Gastroesophageal sphincter (tissue), 4 donors: ENCODE measurements at places on chromosomes 6 and 20.

DNA sequence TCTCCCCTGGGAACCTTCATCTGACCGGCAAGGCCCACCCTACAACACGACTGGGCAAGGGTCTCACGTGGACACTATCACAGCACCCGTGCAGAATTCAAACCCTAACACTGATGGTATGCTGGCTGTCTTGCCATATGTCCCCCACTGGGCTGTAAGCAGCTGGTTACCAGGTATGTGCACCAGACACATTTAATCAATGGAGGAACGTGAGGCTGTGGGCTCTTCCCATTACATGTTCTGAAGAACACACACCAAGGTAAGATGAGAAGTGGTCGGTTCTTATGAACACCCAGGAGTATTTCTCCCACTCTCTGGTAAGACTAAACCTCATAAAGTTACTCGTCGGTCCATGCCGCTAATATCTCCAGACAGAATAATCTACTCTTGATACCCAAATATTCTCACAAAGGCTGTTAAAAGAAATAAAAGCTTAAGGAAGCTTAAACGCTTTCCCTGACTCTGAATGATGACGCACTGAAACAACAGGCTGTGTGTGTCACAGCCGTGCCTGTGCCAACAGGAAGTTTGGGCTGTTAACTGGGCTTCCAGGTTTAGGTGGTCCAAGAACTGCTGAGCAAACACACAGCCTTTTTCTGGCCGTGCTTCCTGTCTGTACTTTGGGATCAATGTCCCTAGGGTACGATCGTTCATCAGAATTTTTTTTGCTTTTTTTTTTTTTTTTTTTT is 75.3 kb downstream of the SLC23A2 start:
- ATAC-seq = peak; percentile 90

- ATAC-seq = peak; percentile 67
These were observed at the start of gene C20orf141 for GRCh38 chr20:2814587-2815051. TSS of gene C20orf141 (plus strand) at chr20:2814987. CDS start at chr20:2815185, 198 bp downstream.

DNA sequence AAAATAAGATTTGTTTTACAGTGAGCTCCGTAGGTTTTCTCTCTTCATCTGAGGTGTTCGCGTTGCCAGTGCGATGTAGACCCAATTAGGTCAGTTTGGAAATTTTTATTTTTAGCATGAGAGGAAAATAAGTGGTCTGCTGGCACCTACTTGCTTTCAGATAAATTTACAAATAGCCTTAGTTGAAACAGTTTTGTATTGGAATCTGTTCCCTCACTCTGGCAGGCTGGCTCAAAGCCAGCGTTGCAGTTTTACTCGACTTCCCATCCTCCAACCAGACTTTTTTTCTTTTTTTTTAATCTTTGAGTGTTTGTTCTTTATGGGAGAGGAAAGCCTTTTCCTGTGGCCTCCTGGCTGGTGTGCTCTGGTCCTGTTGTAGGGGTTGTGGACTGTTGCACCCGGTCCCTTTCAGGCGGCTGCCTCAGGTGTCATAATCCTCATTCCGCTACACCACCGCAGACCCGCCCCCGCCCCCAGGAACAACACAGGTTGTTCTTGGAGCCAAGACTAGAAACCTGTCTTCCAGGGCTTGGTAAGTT is 46.7 kb downstream of the TIAM2 start:
- no peak for ATAC-seq

DNA sequence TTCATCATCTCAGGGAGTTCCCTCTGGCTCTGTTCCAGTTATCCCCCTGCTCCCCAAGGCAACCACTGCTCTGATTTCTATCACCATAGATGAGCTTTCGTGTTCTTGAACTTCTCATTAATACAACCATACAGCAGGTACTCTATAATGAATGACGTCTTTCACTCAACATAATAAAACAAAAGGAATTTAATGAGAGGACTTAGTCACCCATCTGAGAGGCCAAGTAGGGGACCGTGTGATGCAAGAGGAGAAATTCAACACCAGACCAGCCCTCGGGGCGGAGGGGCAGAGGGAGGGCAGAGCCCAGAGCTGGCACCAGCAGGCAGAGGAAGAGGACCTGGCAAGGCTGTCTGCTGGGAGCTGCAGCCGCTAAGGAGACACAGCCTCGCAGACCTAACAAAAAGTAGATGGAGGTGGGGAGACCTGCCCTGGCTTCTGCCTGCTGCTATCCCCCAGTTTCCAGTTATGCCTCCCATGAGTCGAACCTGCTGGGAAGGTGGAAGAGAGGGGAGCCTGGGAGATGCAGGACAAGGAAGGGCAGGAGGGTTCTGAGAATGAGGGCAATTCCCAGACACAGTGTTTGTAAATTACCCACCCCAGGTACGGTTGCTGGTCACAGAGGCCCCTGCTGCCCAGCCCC is 13.8 kb downstream of the CCN5 start:
- ATAC-seq = peak; percentile 81

DNA sequence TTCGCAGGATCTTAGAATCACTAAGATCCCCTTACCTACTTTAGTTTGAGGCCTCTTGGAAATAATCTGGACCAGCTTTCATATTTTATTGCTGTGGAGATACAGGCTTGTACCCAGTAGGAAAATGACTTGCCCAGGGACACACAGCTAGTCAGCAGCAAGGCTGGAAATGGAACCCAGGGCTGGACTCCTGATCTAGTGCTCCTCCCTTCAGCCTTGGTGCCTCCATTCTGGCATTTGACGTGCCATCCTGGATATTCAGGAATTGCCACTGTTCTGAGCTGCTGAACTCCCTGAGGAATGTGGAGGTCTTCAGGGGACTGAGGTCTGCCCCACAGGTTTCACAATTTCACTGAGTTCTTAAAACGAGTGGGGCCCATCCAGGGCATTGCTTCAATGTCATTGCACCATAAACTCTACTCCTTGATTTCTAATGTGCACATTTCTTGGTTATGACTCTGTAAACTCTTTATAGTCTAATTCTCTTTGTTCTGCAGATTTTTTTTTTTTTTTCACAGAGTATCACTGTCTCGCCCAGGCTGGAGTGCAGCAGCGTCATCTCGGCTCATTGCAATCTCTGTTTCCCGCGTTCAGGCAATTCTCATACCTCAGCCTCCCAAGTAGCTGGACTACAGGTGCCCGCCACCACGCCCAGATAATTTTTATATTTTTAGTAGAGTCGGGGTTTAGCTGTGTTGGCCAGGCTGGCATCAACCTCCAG is 26.7 kb upstream of the CDKN1A start:
- ATAC-seq = no peak
